Gastrocnemius medialis (tissue), 4 donors: ENCODE measurements at places on chromosomes 3 and 15. TPM values are rescaled to one million over a fixed set of nuclear protein-coding genes. Genes with fewer than 3 reads are reported as not detected.

Gene RLBP1
- not detected for total RNA-seq

Gene GOLGA8Q
- 0.42 TPM for total RNA-seq

Gene MORC1
- total RNA-seq: not detected

DNA sequence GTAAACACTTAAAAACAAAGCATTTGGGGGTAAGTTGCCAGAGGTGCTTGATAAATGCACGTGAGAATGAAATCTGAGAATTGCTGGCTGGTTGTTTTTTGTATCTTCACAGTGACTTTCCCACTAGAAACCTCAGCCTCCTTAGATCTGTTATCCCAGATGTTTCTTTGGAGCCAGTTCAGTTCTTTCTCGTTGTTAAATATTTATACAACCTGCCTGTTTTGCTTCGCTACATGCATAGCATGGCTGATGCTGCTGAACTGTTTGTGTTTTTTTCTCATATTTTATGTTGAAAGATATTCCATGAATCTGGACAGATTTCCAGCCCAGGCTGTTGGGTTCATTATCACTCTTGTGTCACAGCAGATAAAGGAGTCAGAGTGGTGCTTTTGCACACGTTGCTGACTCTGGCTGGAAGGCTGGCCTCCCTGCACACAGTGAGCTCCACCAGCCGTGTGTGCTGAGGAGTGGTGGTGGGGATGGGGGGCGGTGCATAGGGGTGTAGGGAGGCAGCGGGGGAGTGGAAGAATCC, 80.2 kb downstream of the ARNT2 start:
- DNase-seq: no peak
- no peak overlapping the region for H3K4me3 ChIP-seq
- peaks cover 7% of the 10 kb centered on the region for H3K4me1 ChIP-seq
- no peaks in the 10 kb centered on the region for H3K36me3 ChIP-seq
- no peak overlapping the region for H3K27ac ChIP-seq

DNA sequence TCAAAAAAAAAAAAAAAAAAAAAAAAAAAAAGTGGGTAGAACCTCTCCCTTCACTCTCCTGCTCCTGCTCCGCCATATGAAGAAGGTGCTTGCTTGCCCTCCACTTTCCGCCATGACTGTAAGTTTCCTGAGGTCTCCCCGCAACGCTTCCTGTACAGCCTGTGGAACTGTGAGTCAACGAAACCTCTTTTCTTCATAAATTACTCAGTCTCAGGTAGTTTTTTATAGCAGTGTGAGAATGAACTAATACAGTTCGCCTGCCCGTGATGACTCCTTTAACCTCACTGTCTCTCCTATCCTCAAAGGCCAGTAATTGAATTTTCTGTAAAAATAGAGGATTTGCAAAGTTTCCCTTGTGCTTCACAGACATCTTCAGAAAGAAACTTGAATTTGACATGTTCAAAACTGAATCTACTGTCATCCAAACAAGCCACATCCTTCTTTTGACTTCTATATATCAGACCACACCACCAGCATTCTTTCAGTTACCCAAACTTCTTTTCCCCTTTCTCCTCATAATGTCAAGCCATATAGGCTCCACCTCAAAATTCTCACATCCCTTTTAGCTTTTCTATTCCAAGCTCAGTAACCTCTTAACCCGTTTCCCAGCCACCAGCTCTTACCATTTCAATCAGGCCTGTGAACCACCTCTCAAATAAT, 44.3 kb downstream of the P2RY1 start:
- no peak for DNase-seq
- no peaks in the 10 kb centered on the region for H3K4me1 ChIP-seq

DNA sequence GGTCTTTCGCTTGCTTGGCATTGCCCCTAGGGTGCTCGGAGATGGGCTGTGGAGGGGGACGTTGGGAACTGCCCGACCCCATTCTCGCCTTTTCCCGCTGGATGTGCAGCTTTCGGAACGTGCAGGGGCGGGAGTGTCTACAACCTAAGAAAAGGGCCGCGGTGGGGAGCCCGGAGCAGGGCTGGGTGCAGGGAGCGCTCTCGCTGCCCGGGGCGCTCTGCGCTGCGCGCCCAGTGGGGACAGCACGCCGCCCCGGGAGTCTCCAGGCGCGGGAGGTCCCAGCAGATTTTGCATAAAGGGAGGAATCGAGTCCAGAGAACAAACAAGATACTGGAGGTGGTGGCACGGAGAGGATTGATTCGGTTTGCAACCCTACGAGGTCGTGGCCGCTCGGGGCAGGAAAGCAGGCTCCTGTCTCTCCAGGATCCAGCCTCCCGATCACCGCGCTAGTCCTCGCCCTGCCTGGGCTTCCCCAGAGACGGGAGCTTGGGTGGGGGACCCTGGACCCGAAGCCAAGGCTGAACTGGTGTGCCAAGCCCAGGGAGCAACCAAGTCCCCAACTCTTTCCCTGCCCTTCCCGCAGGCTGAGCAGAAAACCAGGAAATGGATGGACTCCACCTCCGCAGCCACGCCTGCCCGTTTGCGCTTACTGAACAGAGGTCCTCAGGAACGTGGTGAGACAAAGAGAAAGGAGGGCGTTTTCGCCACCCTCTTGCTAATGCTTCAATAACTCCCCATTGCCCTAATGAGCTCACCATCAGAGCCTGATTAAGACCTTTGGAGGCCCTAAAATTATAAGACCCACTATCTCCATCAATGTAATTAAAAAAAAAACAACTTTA, 59.7 kb downstream of the NOX5 start:
- H3K4me1 ChIP-seq: peaks cover 6% of the 10 kb centered on the region
- no peaks in the 10 kb centered on the region for H3K36me3 ChIP-seq
- DNase-seq: no peak
- H3K27ac ChIP-seq: peak overlapping the region; percentile 40
- H3K27me3 ChIP-seq: peaks cover 4% of the 10 kb centered on the region
- H3K4me3 ChIP-seq: peak overlapping the region; percentile 62

DNA sequence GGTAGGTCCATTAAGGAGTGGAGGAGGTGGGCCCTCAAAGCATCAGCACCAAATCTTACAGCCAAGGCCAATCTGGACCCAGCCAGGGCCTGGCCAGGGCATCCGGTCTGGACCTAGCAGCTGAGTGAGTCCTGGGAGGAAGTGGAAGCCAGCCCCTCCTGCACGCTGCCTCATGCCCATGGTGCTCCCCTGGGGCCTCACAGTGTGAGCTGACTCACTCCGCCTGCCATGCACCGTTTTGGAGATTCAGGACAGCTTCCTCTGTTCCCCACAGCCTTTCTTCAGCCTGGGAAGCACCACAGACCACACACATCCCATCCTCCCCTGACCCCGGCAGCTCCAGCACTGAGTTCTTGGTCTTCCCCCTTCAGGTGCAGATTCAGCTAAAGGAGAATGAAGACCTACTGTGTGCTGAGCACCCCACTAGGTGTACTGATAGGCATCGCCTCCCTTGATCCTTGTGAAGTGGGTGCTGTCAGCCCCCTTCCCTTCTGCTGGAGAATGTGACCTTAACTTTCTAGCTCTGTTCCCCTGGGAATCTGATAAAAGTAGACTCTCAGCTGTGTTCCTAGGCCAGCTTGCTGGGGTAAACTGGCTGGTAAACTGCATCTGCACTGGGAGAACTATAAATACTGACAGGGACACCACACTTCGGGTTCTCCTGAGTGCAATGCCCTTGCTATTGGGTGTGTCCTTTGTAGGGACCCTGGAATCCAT, 36.8 kb upstream of the SEC13 start:
- no peak for DNase-seq
- H3K4me3 ChIP-seq: no peak overlapping the region
- peaks cover 4% of the 10 kb centered on the region for H3K4me1 ChIP-seq
- no peak overlapping the region for H3K27ac ChIP-seq

Gene CSPG5
- total RNA-seq: 0.39 TPM

DNA sequence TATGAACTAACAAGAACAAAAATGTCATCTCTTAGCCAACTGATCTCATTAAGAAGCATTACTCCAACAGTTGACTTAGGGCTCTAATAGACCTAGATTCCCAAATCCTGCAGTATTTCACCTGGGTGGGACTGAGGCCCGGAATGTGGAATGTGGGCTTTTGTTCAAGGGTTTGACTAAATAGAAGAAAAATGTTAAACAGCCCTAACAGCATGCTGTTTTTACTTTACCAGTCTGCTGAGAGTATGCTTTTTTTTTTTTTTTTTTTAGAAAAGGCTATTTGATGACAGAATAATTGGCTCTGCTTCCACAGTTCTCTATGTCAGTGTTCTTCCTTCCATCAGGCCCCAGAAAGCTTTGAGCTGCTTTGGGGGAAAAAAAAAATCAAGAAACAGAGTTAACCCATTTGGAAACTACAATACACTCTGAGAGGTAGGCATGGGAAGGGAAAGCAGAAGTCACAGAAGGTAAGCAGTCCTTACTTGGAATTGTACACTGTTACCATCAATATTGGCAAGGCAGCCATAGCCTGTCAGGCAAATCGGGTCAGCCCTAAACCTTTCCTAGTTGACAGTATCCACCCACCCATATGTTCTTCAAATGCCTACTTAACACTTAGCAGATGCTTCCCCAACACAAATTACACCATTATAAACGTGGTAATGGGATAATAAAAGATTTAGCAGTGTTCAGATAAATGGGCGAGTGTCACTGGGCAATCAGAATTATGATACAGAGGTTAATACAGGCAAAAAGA, 224.2 kb downstream of the CNTN3 start:
- no peaks in the 10 kb centered on the region for H3K4me1 ChIP-seq
- no peaks in the 10 kb centered on the region for H3K27me3 ChIP-seq
- DNase-seq: no peak

- H3K27ac ChIP-seq: no peak overlapping the region
- H3K4me1 ChIP-seq: no peaks in the 10 kb centered on the region
These were observed 3.1 kb downstream of the MYLK start for GRCh38 chr3:123880998-123881561.

- no peak overlapping the region for H3K4me3 ChIP-seq
- H3K27me3 ChIP-seq: no peaks in the 10 kb centered on the region
- H3K36me3 ChIP-seq: no peaks in the 10 kb centered on the region
- H3K27ac ChIP-seq: no peak overlapping the region
- no peak for DNase-seq
These were observed 40.9 kb upstream of the LARS2 start for GRCh38 chr3:45347315-45348000.

DNA sequence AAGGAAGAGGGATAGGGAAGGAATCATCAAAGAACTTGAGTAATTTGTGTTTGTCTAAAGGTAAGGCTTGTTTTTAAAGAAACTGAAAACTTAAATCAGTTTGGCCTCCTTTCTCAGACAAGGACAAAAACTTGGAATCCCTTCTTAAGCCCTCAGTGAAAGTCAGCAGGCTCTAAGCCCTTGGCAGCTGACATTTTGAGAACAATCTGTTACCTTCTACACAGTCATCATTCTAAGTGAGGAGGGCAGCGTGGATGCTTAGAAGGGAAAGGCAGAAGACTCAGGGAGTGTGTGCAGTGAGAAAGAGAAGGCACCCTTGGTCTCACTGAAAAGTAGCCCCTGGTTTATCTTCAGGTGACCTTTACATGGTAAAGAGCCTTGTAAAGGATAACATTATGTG, 10.8 kb downstream of the HSPBAP1 start:
- peak overlapping the region; percentile 78 for H3K27ac ChIP-seq
- H3K4me1 ChIP-seq: peaks cover 26% of the 10 kb centered on the region
- no peak overlapping the region for H3K4me3 ChIP-seq
- DNase-seq: no peak
- H3K36me3 ChIP-seq: no peaks in the 10 kb centered on the region
- H3K27me3 ChIP-seq: no peaks in the 10 kb centered on the region

- DNase-seq: no peak
- peaks cover 38% of the 10 kb centered on the region for H3K4me1 ChIP-seq
- peak overlapping the region; percentile 50 for H3K27ac ChIP-seq
- no peaks in the 10 kb centered on the region for H3K27me3 ChIP-seq
These were observed 229.7 kb downstream of the ADAMTS17 start for GRCh38 chr15:100112061-100112420.

GRCh38 chr15:100383302-100384107, 41.7 kb upstream of the ADAMTS17 start:
- no peaks in the 10 kb centered on the region for H3K36me3 ChIP-seq
- H3K27ac ChIP-seq: no peak overlapping the region
- H3K4me3 ChIP-seq: no peak overlapping the region
- DNase-seq: no peak
- no peaks in the 10 kb centered on the region for H3K27me3 ChIP-seq
- H3K4me1 ChIP-seq: no peaks in the 10 kb centered on the region

GRCh38 chr15:80106051-80106450, 46.6 kb downstream of the ZFAND6 start:
- H3K36me3 ChIP-seq: no peaks in the 10 kb centered on the region
- no peak overlapping the region for H3K4me3 ChIP-seq
- H3K4me1 ChIP-seq: peaks cover 48% of the 10 kb centered on the region
- no peaks in the 10 kb centered on the region for H3K27me3 ChIP-seq
- no peak for DNase-seq

GRCh38 chr3:138620431-138620830, 11.9 kb downstream of the FAIM start:
- H3K27me3 ChIP-seq: no peaks in the 10 kb centered on the region
- no peak overlapping the region for H3K27ac ChIP-seq
- no peaks in the 10 kb centered on the region for H3K4me1 ChIP-seq
- H3K36me3 ChIP-seq: no peaks in the 10 kb centered on the region

Gene ANKUB1
- total RNA-seq: not detected

Gene ATP2B2
- total RNA-seq: 2.9 TPM

Gene TRPC1
- 1.4 TPM for total RNA-seq

DNA sequence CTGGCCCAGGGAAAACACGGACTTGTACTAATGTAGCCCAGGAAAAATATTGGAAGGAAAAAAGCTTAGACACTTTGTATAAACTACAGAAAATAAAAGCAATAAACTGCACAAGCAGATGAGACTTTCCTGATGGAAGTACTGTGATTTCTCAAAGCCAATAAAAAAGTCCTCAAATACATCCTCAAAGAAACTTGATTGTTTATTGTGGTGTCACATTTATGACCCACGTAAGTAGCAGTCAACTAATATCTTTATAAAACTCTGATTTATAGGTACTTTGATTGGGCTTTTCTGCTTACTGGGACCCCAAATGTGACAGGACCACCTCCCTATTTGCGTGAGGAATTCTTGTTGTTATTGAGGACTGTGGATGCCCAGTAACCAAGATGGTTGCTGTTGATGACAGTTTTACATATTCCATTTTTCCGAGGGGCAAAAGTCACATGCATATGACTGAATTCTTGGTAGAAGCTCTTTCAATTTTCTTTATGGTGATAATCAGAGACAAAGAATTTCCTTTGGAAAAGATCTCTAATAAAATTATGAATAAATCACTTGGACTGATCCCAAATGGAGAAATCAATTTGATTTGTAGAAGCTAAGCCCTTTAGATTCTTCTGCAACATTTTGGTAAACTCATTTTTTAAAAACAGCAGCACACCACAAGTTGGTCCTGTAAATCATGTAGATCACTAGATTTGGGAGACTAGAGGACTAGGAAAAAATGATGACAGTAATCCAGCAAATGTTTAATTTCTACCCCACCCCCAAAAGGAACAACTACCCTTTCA, 159.0 kb upstream of the TSC22D2 start:
- DNase-seq: no peak
- no peaks in the 10 kb centered on the region for H3K36me3 ChIP-seq
- H3K4me3 ChIP-seq: no peak overlapping the region
- no peaks in the 10 kb centered on the region for H3K27me3 ChIP-seq
- H3K27ac ChIP-seq: no peak overlapping the region
- peaks cover 36% of the 10 kb centered on the region for H3K4me1 ChIP-seq

Gene STARD5
- total RNA-seq: 0.68 TPM

Gene CRYBG3
- total RNA-seq: 23.0 TPM

Gene LINGO1
- 0.94 TPM for total RNA-seq

Gene SUCNR1
- total RNA-seq: not detected

Gene ACY1
- 33.5 TPM for total RNA-seq
